ENCODE measurements at places on chromosomes 7 and 10.

DNA sequence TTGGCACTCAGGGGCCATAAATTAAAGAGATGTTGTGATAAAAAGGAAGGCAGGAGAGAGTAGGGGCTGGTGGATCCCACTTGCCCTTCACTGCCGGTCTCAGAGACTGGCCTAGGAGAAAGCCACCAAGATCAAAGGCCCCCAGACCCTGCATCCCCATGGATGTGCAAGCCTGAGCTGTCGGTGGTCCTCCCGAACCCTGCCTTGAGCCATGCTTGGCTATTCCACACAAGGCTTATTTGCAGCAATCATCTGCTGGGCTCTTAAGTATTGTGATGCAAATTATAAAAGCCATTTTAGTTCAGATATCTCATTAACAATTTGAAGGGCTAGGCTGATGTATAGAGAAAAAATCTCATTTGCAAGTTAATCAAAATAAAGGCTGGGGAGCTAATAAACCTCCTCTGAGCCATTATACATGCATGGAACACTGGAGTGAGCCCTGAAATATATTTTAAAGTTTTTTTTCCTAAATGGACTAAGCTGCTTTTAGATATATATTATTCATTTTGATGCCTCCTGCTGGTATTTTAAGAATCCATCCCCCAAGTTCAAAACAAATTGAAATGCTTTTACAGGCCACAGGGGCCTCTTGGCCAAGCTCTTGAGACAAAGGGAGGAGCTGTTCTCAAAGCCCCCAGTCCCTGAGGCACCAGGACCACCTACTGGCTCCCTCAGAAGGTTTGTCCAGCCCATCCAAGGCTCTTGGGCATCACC, 28.1 kb downstream of the OAT start:
- no peak for DNase-seq

DNA sequence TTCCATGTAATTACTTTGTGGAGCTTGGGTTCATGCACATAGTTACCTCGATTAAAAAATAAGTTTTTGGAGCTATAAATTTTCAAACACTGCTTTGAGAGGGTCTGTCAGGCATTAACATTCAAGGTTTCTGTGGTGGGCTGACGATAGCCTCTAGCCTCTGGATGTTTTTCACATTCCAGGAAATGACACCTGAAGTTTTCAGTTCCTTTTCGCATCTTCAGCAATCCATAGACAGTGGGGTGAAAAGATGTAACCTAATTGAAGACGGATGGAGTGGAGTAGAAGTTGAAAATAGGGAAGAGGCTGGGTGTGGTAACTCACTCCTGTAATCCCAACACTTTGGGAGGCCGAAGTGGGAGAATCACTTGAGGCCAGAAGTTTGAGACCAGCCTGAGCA, 197.7 kb downstream of the AUTS2 start:
- no peak for DNase-seq

GRCh38 chr7:76302347-76303201, at the start of gene HSPB1:
Gene HSPB1, plus strand, starts transcription at chr7:76302673. Its CDS starts 40 bp downstream, at chr7:76302713.
- DNase-seq, result no peak

DNA sequence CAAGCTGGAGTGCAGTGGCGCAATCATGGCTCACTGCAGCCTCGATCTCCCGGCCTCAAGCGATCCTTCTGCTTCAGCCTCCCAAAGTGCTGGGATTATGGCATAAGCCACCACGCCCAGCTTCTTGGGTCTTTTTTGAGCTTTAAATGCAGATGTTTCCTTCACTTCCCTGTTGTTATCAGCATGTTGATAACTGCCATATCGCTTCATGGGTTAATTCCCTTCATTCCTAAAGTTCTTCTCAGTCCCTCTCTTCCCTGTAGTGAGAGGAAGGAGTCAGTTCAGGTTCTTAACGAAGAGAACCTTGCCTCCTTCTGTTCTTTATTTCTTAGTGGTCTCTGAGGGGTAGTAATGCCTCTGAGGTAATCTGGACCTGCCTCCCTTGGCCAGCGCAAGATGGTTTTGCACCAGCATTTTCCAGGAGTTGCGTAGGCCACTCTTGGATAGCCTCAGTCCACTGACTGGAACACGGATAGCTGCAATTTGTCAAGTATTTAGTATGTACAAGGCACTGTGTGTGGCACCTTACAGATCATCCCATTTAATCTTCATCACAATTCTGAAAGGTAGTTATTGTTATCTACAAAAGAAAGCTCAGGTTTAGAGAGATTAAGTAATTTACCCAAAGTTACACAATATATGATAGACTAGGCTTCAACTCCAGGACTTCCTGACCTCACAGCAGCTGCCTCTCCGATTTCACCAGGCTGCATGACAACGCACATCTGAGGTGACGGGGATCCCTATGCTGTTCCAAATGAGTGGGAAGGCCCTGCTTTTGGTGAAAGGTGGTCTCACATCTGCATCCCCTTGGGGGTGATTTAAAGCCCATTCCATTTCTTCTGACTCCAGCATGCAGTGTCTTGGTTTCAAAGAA, 60.5 kb downstream of the GATA3 start:
- DNase-seq, result no peak

- DNase-seq, result no peak
These were observed 9.0 kb downstream of the RPEL1 start for GRCh38 chr10:103254538-103255325.

GRCh38 chr7:80804589-80804988, 114.3 kb downstream of the SEMA3C start:
- no peak for DNase-seq

DNA sequence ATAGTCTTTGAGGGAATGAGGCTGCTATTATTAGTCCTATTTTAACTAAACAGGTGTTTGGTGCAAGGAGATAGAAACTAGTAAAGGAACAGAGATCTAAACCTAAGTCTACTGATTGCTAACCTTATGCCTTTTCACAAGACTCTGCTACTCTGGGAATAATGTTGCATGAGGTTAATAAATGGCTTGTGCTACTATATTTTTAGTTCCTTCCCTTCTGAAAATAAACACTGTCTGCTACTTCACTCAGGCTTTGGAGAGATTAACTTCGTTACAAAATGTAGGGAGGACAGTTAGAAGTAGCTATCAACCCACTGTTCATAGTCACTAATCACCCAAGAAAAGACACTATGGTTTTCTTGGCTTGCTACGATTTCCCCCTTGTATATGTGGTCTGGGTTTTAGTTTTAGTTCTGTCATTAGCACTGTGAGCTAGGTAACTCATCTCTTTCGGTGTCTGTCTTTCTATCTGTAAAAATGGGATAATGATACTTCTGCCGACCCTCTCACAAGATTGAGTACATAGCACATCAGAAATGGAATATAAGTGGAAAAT, 296.2 kb downstream of the LRRTM3 start:
- no peak for DNase-seq

DNA sequence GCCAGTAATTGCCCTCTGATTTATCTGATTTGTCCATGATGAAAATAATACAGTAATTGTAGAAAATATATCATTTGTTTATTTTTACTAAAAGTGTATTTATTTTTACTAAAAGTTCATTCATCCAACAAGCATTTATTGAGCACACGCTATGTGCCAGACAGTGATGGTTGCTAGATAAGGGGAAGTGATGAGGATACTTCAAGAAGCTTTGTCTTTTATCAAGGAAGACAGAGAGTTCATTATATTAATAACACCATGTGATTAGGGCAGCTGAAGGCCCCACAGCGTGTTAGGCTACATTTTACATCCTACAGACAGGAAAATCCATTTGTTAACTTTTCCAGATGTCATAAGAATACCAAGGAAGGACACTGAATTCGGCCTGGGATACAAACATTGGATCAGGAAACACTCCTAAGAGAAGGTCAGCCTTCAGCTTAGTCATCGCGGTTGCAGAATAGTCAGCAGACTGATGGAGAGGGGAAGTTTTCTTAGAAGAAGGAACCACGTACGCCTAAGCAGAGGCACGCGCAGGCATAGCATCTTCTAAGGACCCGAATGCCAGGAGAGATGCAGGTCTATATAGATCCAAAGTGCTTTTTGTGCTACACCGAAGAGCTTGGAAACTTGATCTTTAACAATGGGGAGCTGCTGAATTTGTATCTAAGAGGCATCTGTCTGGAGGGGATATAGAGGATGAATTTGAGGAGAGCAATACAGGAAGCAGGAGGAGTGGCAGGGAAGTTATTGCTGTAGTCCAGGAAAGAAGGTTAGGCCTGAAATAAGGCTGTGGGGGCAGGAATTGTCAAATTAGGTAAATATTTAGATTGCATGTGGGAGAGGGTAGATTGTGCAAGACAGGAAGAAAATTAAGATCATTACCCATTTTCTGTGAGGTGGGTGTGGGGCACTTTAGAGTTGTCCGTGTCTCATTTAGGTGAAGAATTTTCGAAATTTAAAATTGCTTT, 85.7 kb downstream of the LRGUK start:
- no peak for DNase-seq

GRCh38 chr7:47653550-47654411, 71.9 kb upstream of the TNS3 start:
- DNase-seq, result no peak

GRCh38 chr10:61021926-61022325, 77.9 kb upstream of the RHOBTB1 start:
- no peak for DNase-seq

DNA sequence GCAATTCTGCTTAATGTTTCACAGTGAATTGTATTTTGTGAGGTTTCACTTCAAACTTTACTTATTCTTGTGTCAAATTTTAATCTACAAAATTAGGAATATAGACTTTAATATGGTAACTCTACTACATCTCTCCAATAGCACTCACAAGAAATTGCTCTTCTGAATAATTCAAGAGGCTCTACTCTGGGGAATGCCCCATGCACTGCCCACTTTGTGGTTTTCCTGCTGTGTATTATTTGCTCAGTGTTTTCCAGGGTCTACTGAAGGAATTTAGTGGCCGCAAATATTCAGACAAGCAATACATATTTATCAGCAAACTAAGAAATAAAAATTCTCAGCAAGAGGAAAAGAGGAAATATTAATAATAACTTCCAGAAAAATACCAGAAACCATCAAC, 611.4 kb downstream of the TNS3 start:
- no peak for DNase-seq

DNA sequence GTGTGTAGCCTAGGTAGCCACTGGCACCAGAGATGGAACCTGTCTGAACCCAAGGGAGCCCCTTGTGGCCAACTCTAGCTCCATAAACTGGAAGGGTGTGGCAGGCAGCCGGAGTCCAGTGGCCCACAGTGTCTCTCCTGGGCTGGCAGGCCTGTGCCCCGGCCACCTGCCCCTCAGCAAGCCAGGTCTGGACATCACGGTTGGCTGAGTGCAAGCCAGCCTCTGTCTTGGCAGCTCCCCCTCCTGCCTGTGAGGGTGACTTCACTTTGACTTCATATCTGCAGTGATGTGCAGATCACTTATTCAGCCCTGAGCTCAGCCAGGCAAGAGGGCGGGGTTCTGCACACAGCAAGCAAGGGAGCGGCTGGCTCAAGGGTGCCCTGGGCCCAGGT, 1.3 kb upstream of the RET start:
- no peak for DNase-seq

DNA sequence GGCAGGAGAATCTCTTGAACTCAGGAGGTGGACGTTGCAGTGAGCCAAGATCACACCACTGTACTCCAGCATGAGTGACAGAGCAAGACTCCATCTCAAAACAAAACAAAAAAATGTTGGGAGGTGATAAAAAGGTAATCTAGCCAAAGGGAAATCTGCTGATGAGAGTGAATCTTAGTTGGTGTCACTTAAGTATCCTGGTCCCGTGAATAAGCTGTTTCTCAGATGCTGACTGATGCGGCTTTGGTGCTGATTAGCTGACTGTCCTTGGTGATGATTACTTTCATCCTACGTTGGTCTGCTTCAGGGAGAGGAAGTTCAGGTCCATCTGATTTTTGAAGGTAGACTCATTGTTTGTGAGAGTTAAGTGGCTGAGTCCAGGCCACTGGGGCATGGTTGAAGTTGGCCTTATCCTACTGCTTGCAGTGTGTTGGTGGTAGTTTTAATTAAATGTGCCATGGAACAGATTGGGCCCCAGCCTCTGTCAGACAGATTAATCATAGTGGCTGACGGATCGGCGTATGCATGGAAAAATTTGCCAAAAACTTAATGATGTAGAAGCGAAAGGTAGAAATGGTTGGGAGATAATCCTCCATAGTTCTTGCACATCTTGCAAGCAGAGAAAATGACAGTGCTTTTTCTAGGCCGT, 17.4 kb upstream of the TMEM236 start:
- DNase-seq, result no peak

GRCh38 chr10:77842652-77843212, 83.8 kb downstream of the DLG5 start:
- DNase-seq, result no peak

GRCh38 chr7:107966711-107967110, 36.2 kb downstream of the LAMB1 start:
- peak; percentile 61 for DNase-seq

DNA sequence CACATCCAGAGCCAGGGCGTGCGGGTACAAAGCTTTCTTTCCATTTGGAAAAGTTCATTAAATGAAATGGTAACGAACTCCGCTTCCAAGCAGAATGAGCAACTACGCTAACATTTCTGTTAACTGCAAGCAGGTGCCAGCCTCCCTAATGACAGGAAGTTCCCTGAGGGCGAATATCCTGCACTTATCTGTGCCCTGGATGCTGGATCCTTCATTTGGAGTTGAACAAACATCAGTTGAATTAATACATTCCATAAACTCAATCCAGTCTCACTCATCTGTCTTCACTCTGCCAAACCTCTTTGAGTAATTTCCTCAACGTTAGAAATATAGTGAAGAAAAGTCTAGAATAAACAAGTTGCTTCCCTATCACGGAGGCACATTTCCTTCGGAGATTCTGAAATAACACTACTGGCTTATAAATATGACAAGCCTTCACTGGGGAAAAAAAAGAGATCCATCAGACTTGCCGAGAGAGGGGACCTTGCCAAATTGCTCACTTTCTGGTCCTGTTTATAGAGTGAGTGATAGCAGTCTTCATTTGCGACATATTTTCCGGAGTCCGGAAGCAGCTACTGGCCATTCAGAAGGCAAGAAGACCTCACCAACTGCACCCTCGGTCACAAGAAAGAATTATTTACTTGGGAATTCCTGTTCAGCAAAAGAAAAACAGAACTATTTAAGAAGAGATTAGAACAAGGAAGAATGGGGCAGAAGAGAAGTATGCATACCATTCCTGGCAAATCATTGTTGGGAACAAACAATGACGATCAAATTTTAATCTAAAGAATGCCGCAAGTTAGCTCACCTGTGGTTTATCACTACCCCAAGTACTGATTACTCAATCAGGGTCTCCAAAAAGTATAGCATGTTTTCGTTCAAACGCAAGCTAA, 196.4 kb downstream of the FAM107B start:
- DNase-seq, result no peak

DNA sequence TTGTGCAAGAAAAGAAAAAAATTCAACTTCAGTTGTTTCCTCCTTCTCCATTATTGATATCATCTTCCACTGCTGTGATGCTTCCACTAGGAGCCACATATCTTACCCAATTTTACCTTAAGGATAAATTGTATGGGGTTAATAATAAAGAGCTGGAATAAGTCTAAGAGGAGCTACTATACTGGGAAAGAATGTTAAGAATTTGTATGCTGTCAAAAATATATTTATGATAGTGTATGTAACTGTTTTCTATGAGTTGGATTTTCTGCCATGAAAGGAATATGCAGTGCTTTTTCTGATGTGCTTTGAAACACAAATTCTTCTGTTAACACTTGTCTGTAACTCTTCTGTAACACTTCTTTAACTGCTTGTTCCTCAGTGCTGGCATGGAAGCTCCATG, 219.1 kb downstream of the VTI1A start:
- DNase-seq, result no peak
